Osteocyte (in vitro differentiated cells): ENCODE measurements at places on chromosomes 13 and 19. TPM values are rescaled to one million over a fixed set of nuclear protein-coding genes. Genes with fewer than 3 reads are reported as not detected.

- no peaks in the 10 kb centered on the region for H3K27me3 ChIP-seq
- no peak overlapping the region for H3K4me3 ChIP-seq
- no peak for DNase-seq
- no peaks in the 10 kb centered on the region for H3K36me3 ChIP-seq
Observed at GRCh38 chr13:23626700-23627099, 56.5 kb downstream of the TNFRSF19 start.

ZNF418 gene
- 12.0 and 12.3 TPM in 2 replicates for total RNA-seq

DNA sequence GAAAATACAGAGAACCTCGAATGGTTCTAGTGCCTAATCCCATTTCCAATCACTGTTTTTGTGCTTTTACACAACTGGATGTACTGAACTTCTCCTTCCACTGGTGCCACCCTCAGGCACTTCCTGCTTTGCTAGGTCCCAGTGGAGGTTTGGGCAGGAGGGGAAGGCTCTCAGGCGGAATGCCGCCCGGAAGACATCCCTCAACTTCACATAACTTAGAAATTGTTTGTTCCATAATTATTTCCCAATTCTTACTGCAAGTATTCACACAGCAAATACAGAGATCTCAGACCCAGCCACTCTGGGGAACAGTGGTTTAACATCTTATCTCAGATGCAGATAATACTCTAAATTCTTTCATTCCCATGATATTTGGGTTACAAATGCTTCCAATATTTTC is 195.7 kb upstream of the IPO5 start:
- peaks cover 6% of the 10 kb centered on the region for H3K4me1 ChIP-seq
- H3K27me3 ChIP-seq = peaks cover 17% of the 10 kb centered on the region
- H3K36me3 ChIP-seq = no peaks in the 10 kb centered on the region
- DNase-seq = no peak

DNA sequence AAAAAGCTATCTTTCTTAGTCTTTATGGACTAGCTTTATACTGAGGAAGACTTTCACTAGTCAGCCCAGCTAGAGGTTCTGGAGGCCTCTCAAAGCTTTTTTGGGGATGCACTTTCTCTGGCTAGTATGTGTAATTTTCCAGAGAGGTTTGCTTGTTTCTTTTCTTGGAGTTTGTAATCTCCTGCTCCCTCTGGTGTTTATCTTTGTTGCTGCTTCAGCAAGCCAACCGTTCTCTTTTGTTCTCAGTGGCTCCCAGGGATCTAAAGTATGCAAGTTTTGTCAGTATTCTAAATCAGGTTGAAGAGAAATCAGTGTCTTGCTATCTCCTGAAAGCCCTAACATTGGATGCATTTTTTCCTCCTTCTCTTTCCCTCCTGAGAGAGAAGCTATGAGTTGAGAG is 121.1 kb upstream of the MYO16 start:
- H3K36me3 ChIP-seq = no peaks in the 10 kb centered on the region
- no peaks in the 10 kb centered on the region for H3K4me1 ChIP-seq
- peaks cover 44% of the 10 kb centered on the region for H3K27me3 ChIP-seq
- no peak overlapping the region for H3K4me3 ChIP-seq
- no peak for DNase-seq

DNA sequence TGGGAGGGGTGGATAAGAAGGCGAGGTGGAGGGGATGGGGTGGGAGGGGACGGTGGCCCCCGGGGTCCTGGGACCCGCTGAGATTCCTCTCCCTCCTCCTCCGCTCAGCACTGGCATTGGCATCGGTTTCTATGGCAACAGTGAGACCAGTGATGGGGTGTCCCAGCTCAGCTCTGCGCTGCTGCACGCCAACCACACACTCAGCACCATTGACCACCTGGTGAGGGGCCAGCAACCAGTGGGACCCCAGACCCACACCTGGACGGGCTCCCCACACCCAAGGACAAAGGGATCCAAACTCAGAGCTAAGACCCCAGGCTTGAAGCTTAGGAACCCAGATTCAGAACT is 5.9 kb downstream of the TTYH1 start:
- H3K4me3 ChIP-seq = no peak overlapping the region
- no peak overlapping the region for H3K27ac ChIP-seq
- peaks cover 7% of the 10 kb centered on the region for H3K4me1 ChIP-seq
- H3K36me3 ChIP-seq = no peaks in the 10 kb centered on the region
- no peak for DNase-seq

- H3K27ac ChIP-seq = no peak overlapping the region
- peaks cover 3% of the 10 kb centered on the region for H3K36me3 ChIP-seq
- DNase-seq = no peak
- no peak overlapping the region for H3K4me3 ChIP-seq
- H3K4me1 ChIP-seq = no peaks in the 10 kb centered on the region
Observed at GRCh38 chr13:80727321-80727975, 386.5 kb upstream of the SPRY2 start.

NCR1 gene
- total RNA-seq = not detected in 2 replicates

- H3K4me1 ChIP-seq = peaks cover 2% of the 10 kb centered on the region
- no peak for DNase-seq
- no peak overlapping the region for H3K4me3 ChIP-seq
- no peak overlapping the region for H3K27ac ChIP-seq
- H3K36me3 ChIP-seq = no peaks in the 10 kb centered on the region
Observed at GRCh38 chr13:46206143-46206542, 5.6 kb upstream of the LRRC63 start.

GRCh38 chr13:65499256-65499655 is 1730.9 kb downstream of the PCDH9 start:
- DNase-seq = no peak
- H3K36me3 ChIP-seq = no peaks in the 10 kb centered on the region
- H3K27me3 ChIP-seq = no peaks in the 10 kb centered on the region
- H3K4me3 ChIP-seq = no peak overlapping the region

GRCh38 chr13:61905054-61905453 is 489.4 kb upstream of the PCDH20 start:
- no peaks in the 10 kb centered on the region for H3K36me3 ChIP-seq
- H3K27ac ChIP-seq = no peak overlapping the region
- no peaks in the 10 kb centered on the region for H3K4me1 ChIP-seq
- H3K4me3 ChIP-seq = no peak overlapping the region
- peaks cover 4% of the 10 kb centered on the region for H3K27me3 ChIP-seq

DNA sequence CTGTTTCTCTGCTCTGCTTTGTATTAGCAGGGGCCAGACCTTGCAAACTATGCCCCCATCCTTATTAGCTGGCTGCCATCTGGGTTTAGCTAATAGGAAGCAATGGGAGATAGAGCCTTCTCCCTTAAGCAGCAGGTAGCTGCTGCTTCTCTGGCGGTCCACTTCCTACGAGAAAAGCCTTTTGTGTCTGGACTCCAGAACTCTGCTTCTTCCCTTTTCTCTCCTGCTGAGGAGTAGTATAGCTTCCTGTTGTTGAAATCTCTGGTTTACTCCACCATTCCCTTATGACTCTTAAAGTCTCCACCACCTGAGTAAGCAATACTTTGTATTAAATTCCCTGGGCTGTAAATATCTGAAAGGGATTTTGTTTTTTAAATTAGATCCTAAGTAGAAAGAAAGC is 147.1 kb downstream of the DNAJC15 start:
- H3K36me3 ChIP-seq = no peaks in the 10 kb centered on the region
- H3K27me3 ChIP-seq = no peaks in the 10 kb centered on the region
- H3K4me3 ChIP-seq = no peak overlapping the region
- peaks cover 4% of the 10 kb centered on the region for H3K4me1 ChIP-seq

DNA sequence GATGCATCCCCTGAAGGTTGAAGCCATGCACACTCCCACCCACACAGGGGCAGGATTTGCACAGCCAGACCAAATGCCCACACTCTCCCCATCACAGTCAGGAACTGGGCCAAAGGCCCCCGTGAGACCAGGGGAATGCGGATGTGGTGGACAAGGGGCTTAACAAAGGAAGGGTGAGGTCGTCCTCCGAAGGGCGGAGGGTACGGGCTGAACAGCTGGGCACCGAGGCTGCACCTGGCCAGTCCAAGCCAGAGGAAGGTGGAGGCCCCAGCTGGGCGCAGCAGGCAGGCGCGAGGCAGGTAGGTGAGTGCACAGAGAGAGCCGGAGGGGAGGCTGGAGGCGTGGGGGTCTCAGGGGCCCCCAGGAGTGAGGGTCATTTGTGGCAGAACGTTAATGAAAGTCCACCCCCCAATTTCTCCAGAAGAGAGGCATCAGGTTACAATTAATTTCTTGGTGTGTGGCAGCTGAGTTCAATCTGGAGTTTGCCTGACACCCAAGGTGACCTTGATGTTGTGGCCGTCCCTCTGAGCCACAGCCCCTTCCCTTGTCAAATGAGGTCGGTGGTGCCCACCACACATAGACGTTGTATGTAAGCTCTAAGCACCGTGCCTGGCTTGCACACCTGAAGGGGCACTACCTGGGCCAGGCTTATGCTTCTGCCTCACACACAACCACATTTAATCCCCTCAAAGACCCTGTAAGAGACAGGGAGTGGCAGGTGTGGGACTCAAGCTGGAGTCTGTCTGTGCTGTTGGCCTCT is 2.9 kb downstream of the KLK15 start:
- no peak overlapping the region for H3K4me3 ChIP-seq
- H3K27ac ChIP-seq = no peak overlapping the region
- no peak for DNase-seq
- H3K36me3 ChIP-seq = no peaks in the 10 kb centered on the region
- H3K27me3 ChIP-seq = no peaks in the 10 kb centered on the region

- no peaks in the 10 kb centered on the region for H3K27me3 ChIP-seq
- no peak for DNase-seq
- H3K27ac ChIP-seq = peak overlapping the region; percentile 34
- peaks cover 3% of the 10 kb centered on the region for H3K36me3 ChIP-seq
- peak overlapping the region; percentile 38 for H3K4me3 ChIP-seq
Observed at GRCh38 chr19:45765702-45766295, 3.3 kb downstream of the SIX5 start.

GRCh38 chr13:103236213-103236612 is 170.0 kb upstream of the SLC10A2 start:
- no peaks in the 10 kb centered on the region for H3K27me3 ChIP-seq
- no peak overlapping the region for H3K4me3 ChIP-seq
- no peaks in the 10 kb centered on the region for H3K36me3 ChIP-seq
- no peak overlapping the region for H3K27ac ChIP-seq
- H3K4me1 ChIP-seq = no peaks in the 10 kb centered on the region

DNA sequence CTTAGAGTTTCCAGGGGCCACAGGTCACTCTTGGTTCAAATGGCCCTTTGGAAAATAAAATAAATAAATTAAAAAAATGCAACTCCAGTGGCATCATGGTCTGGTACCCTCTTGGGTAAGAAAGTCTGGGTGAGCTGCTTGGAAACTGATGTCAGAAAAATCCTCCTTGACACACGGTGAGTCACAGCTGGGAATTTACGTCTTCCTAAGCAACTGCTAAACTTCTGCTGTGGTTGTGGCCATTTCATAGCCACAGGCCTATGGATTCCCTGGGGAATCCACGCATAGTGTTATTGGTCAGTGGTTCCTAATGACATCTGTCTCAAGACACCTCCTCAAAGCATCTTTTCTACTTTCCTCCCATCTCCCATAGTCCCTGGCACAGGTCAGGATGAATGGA is 220.8 kb downstream of the COG6 start:
- H3K4me1 ChIP-seq = peaks cover 28% of the 10 kb centered on the region
- H3K4me3 ChIP-seq = no peak overlapping the region

ITGBL1 gene
- total RNA-seq = 1,450 and 1,519 TPM in 2 replicates

MAG gene
- not detected in 2 replicates for total RNA-seq

DNA sequence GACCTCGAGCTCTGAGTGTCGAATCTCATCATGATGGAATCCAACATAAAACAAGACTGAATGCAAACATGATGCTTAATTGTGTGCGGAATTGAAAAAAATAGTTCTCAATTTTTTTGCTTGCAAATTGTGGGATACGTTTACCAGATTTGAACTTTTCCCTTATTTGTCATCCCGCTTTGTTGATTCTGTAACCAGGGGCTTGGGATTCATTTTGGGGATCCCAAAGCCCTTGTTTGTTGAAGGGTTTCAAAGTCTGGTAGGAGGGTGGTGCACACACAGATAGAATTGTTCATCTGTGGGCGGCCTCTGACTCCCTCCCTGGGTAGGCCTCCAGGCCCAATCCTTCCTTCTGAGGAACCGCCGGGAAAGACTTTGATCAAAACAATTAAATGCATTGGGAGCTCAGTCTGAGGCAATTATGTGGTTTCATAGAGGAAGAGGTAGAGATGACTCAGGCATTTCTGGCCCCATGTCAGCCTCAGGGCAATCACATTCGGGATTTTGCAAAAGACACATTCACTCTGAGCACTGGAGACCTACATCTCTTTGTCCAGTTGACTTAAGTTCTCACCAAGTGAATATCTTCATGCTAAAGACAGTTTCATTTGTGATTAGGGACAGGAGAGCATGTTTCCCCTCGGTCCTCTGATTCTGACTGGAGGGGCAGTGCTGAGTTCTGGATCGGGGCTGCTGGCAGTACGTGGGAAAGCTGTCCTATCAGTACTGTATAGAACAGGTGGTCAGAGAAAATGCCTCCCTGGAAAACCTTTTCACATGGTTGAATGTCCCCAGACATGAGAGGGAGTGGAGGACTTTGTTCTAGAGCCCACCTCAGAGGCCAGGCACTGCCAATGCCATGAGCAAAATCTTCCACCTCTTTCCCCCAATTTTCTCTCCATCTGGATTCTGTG is 27.8 kb upstream of the IGFL4 start:
- no peak overlapping the region for H3K27ac ChIP-seq
- H3K27me3 ChIP-seq = peaks cover 84% of the 10 kb centered on the region
- H3K36me3 ChIP-seq = no peaks in the 10 kb centered on the region
- peaks cover 5% of the 10 kb centered on the region for H3K4me1 ChIP-seq
- no peak for DNase-seq
- no peak overlapping the region for H3K4me3 ChIP-seq

DNA sequence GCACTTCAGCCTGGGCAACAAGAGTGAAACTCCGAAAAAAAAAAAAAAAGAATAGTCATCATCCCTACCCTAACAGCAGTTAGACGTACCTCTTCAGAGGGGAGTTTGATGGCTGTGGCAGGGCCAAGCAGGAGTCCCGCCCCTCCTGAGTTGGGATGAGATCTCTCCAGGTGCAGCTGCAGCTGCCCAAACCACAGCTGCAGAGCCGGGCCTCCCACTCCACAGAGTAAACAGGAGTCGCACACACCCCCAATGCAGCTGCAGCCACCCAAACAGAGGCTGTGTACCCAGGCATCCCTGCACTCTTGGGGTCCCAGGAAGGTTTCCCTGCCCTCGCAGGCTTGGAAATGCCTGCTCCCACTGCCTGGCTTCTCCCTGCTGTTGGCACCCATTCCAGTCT is 17.4 kb upstream of the MLLT1 start:
- H3K27me3 ChIP-seq = peaks cover 1% of the 10 kb centered on the region
- H3K4me1 ChIP-seq = no peaks in the 10 kb centered on the region
- H3K27ac ChIP-seq = no peak overlapping the region
- peaks cover 5% of the 10 kb centered on the region for H3K36me3 ChIP-seq

DNA sequence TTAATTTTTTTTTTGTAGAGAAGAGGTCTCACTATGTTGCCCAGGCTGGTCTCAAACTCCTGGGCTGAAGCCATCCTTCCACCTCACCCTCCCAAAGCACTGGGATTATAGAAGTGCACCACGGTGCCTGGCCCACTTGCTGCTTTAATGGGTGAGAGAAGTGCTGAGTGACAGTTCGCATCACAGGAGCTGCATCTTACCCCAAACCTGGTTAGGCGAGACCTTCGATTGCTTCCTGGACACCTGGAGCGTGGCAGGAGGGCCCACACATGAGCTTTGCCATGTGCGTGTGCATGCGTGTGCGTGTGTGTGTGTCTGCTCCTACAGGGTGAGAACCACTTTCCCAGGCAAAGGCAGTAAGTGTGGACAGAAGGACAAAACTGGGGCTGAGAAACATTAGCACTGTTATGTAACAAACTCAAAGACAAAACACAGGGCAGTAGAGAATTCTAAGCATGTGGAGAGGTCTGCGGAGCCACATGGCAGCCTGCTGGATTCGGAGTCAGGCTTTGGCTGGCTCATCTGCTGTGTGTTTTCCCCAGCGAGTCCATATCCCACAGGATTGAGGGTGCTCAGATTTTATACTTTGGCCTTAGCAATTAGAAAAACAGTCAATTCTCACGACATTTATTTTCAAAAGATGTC is 11.7 kb upstream of the MTIF3 start:
- peaks cover 25% of the 10 kb centered on the region for H3K27me3 ChIP-seq
- H3K4me3 ChIP-seq = no peak overlapping the region
- H3K36me3 ChIP-seq = no peaks in the 10 kb centered on the region
- DNase-seq = no peak
- H3K27ac ChIP-seq = no peak overlapping the region

OR7C1 gene
- total RNA-seq = not detected in 2 replicates
